ENCODE measurements at places on chromosomes 3 and 15.

DNA sequence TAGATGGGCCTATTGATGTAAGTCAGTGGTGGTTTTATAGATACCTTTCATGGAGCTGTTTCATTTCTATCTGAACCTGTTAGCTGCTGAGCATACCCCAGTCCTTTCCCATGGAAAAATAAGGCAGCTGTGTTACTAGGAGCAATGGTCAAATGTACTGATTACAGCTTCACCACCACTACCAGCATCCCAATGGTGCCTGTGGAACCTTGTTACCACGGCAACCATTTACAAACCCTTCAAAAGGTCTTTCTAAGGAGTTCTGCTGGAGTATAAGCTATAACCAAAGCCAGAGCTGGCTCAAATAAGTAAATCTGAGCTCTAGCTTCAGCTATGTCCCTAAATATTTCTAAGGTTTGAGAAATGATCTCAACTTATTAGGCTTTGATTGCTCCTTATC is 133.4 kb upstream of the ACP3 start:
- DNase-seq: no peak

- DNase-seq: no peak
Observed at GRCh38 chr15:54089776-54090175, 111.5 kb downstream of the UNC13C start.

DNA sequence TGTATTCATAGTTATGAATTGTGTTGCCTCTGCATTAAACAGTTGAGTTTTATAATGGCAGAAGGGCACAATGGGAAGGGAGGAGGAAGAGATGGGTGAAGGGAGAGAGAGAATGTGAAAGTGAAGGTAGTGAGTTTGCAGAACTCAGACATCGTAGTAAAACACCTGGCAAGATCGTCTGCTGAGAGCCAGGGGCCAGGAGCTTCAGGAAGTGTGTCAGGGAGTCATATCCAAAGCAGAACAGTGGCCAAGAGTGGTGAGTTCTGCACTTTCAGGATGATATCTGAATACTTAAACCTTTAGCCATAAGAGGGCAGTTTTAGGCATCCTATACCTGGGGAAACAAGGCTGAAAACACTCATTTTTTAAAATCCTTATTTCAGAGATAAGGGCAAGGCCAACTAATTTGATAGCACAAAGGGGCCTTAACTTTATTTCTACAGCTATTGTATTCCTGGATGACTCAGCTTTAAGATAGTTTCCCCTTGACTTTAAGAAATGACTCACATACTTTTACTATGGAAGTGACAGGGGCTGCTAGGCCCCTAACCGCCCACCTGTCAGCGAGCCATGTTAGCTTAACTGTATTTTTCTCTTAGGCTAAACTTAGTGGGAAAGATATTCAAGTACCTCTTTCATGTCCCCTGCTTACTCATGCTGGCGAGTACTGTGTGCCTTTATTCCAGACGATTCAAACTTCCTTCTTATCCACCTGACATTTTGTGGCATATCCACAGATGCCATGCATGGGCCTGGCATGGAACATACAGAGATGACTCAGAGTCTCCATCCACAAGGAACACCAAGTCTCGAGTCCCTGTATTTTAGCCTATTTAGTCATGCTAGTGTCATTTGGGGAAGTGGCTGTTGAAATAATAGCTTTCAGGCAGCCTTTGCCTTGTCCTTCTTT is 53.9 kb downstream of the RLBP1 start:
- no peak for DNase-seq

DNA sequence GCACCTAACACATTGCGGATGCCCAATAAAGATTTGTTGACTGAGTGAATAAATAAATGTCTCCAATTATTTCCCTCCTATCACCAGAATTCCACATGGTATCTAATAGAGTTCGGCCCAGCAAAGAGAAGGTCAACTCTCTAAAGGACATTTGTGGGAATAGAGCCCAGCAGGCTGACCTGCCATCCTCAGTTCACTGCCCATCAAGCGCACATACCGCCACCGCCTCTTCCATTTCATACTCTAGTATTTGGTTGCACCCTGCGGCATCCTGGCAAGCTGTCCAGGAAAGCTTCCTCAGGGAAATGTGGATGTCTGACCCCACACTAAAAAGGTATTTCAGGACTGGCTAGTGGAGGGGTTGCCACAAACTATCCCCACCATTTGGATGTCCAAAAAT is 29.8 kb upstream of the DLG1 start:
- no peak for DNase-seq

GRCh38 chr3:101779047-101779821 is at the start of gene NXPE3:
Gene NXPE3 (plus strand): TSS chr3:101779211. CDS start chr3:101785597, 6,386 bp downstream.
- DNase-seq: peak; percentile 72

GRCh38 chr3:46936733-46937250 is 39.8 kb downstream of the CCDC12 start:
- no peak for DNase-seq

DNA sequence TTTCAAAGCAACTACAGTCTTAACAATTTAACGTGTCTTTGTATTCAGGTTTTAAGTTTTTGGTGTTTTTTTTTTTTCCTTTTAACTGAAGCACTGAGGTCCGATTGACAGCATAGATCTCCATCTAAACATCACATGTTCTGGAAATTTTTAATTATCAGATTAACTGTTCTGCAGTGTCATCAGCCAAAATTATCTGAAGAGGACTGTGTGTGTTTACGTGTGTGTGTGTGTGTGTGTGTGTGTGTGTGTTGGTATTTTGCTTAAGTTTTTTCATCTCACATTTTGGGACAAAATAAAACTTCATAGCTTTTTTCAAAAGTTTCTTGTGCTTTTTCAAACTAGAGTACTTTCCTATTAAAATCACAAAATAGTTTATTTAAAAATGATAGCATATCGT is 1.8 kb downstream of the PIK3CA start:
- no peak for DNase-seq

DNA sequence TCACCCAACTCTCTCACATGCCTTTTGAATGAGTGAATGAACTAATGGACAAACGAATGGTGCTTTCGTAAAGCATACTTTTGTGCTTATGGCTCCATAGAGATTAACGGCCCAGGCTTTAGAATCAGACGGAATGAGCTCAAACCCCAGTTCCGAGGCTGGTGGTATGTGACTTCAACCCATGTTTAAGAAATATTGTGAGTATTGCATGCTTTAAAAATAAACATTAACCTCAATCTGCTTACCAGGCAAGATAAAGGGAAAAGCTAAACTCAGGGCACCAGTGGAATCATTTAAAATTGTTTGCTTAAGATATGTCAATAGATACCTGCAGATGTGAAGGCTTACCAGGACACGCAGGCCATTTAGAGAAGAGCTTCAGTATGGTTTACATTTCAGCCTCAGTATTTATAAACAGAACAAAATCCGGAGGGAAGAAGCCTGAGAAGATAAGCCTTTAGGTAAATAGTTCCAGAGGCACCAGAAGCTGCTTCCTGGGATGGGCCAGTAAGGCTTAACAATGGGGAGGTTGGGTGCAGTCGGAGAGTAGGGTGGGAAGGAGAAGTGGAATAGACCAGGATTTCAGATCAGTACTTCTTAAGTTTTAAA is 186.4 kb downstream of the ADAMTS9 start:
- peak; percentile 40 for DNase-seq

- no peak for DNase-seq
Observed at GRCh38 chr3:26099692-26100091, 309.8 kb downstream of the OXSM start.

DNA sequence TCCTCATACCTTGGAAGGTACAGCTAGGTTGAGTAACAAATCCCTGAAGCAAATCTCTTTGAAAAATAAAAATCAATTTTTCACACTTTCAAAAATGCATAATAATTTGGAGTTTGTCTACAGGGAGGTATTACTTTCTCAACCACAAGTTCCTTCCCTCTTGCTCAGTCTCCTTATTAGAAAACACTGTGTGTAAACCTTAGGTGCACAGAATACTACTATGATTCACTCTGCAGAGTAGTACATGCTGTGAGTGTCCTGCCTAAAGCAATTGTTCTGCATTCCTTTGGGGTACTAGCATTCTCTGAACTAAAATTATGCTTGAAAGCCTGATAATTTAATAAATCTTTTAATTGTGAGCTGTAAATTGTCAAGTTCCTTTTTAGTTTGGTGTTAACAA is 115.9 kb upstream of the EPHA3 start:
- no peak for DNase-seq
